ENCODE measurements at places on chromosomes 4 and X.

GRCh38 chr4:120750152-120750525 is 172.4 kb downstream of the PRDM5 start:
- no peak for DNase-seq

- no peak for DNase-seq
These were observed 79.0 kb downstream of the DIAPH2 start for GRCh38 chrX:96763608-96764007.

- no peak for DNase-seq
These were observed 6.2 kb downstream of the ARFIP1 start for GRCh38 chr4:152785639-152786615.

DNA sequence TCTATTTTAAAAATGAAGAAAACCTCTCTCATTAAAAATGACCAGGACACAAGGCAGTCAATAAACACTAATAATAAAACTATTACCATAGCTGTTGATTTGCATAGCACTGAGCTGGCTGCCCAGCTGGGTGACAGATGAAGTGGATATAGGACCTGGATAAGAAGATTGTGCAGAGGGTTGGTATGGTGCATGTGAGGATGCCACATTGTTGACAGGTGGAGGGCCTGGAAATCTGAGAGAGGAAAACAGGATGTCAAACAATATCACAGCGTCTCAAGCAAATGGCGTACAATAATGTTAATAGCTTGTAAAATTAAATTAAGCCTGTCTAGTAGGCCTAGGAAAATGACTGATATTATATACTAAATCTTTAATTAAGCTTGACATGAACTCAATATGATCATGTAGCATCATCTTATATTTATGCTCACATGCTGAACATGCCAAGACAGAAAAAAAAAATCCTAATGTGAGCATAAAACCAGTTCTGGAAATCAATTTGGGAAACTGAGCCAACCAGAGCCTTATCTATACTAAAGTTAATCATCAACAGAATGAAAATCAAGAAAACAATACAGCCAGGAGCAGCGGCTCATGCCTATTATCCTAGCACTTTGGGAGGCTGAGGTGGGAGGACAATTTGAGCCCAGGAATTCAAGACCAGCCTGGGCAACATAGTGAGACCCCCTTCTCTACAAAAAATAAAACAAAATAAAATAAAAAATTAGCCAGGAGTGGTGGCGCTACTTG is 18.6 kb downstream of the SEC24D start:
- peak; percentile 71 for DNase-seq

DNA sequence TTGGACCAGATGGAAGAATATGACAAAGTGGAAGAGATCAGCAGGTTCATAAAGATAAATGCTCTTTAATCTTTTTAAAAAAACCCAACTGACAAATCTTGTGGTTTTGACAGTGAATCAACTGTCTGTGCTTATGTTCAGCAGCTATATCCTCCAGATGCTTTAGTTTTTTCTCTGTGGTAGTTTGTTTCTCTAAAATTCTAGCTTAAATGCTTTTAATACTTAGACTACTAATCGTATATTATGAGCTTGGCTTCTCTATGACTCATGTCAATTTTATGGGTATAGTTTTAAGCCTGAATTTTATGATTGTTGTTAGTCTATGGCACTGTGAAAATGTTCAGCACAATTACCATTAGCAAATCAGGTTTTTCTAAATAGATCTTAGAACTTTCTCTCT is 12.9 kb downstream of the HHIP start:
- no peak for DNase-seq

- DNase-seq = no peak
These were observed 47.5 kb downstream of the CENPE start for GRCh38 chr4:103150677-103151076.

DNA sequence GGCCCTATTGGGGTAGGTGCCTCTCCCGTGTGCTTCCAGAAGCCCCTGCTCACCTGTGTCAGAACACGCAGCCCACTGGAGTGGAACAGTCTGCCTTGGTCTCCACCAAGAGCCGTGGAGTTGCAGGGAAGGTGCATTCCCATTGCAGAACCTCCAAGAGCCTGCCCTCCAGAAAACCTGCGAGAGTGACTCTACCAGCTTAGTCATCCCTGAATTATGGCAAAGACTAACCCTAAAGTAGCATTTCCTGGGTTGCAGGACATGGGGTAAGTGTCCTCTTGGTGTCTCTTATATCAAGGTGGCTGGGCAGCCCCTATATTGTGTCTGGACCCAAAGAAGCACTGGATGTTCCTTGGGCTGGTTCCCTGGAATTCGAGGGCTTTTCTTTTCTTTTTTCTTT is 224.6 kb downstream of the BCOR start:
- no peak for DNase-seq

Data from BE2C (cell line).